ENCODE measurements at places on chromosomes 2 and 18. TPM values are rescaled to one million over a fixed set of nuclear protein-coding genes. Genes with fewer than 3 reads are reported as not detected.

- H3K36me3 ChIP-seq, result no peaks in the 10 kb centered on the region
- no peaks in the 10 kb centered on the region for H3K27me3 ChIP-seq
- H3K4me1 ChIP-seq, result peaks cover 17% of the 10 kb centered on the region
Observed at GRCh38 chr2:64225491-64225890, 81.3 kb upstream of the PELI1 start.

DNA sequence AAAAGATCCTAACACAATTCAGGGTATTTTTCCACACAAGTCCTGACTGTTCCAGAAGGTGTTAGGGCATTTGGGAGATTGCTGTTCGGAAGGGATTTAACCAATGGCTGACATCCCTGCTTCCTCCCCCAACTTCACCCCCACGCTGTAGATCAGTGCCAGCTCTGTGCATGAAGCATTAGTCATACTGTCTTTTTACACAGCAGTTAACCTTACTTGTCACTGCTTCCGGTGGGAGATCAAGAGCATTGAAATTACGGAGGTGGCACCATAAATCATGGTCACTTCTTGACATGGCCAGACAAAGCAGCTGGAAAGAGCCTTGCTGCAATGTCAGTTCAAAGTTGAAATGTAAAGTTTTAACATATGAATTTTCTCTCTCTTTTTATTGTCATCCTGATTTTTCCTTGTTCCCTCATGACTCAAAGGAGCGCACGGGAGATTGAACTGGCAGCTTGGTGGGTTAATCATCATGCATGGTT is 70.2 kb downstream of the HRH4 start:
- no peak overlapping the region for H3K4me3 ChIP-seq
- no peaks in the 10 kb centered on the region for H3K27me3 ChIP-seq
- no peak overlapping the region for H3K27ac ChIP-seq
- H3K4me1 ChIP-seq, result no peaks in the 10 kb centered on the region
- H3K36me3 ChIP-seq, result no peaks in the 10 kb centered on the region

- H3K4me1 ChIP-seq, result peaks cover 27% of the 10 kb centered on the region
- no peak for DNase-seq
- no peak overlapping the region for H3K4me3 ChIP-seq
Observed at GRCh38 chr2:10493075-10493633, 45.0 kb upstream of the ODC1 start.

DNA sequence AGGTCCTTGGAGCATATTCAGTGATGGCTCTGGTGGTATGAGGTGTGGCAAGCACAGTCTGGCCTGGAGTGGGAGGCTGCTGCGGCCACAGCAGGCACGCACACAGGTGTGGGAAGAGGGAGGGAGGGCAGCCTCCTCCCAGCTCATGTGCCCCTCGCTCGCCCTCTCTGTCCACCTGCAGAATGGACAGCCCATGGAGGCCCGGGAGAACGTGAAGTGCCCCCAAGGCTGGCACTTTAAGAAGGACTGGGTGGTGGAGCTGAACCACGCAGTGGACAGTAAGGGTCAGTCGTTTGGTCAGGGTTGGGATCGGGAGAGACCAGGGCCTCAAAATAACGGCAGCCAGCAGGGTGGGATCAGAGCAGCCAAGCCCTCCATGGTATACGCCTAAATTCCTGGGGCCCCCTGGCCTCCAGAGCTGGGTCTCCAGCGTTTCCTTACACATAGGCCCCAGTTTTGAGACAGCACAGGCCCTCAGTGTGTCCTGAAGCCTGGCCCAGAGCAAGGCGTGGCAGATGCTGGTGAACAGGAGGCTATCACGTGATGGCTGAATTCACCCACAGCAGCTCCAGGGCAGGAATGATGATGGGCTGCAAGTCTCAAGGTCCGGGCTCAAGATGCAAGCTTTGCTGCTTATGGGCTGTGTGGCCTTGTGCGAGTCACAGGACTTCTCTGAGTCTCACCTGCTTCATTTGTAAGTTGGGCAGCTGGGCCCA is 47.9 kb downstream of the FER1L5 start:
- no peaks in the 10 kb centered on the region for H3K27me3 ChIP-seq
- no peak for DNase-seq
- H3K4me3 ChIP-seq, result no peak overlapping the region

DNA sequence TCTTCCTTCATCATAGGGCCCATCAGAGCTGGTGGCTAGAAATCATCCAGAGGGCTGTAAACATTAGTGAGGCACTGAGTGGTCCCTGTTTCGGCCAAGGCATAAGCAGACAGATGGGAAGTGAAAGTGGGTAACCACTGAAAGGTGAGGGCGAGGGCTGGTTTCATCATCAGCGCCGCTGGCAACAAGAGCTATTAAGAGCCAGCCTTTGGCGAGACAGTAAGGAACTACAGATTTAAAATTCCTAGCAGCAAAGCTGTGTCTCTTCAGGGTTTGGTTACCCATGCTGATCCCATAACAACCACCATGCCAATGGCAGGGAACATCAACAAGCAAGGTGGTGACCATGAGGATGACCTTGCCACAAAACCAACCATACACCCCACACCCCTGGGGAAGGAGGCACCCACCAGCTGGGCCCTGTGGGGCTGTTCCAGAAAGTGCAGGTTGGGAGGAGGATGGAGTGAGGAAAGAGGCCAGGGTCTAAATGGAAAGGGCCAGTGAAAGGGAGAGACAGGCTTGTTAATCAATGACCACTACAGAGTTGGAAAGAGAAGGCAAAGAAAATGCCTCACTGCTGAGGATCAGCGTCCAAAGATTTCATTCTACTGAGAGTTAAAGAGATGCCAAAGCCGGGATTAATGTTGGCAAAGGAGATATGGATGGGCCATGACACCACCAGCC is 9.0 kb upstream of the SLC20A1 start:
- H3K27me3 ChIP-seq, result no peaks in the 10 kb centered on the region
- no peak overlapping the region for H3K4me3 ChIP-seq
- no peak overlapping the region for H3K27ac ChIP-seq

- H3K4me3 ChIP-seq, result no peak overlapping the region
- no peak overlapping the region for H3K27ac ChIP-seq
- peaks cover 29% of the 10 kb centered on the region for H3K4me1 ChIP-seq
Observed at GRCh38 chr2:64291181-64291580, 147.0 kb upstream of the PELI1 start.

GRCh38 chr18:35564795-35565453 is 16.6 kb upstream of the GALNT1 start:
- H3K27ac ChIP-seq, result no peak overlapping the region
- no peaks in the 10 kb centered on the region for H3K4me1 ChIP-seq
- no peaks in the 10 kb centered on the region for H3K27me3 ChIP-seq
- no peak for DNase-seq

DNA sequence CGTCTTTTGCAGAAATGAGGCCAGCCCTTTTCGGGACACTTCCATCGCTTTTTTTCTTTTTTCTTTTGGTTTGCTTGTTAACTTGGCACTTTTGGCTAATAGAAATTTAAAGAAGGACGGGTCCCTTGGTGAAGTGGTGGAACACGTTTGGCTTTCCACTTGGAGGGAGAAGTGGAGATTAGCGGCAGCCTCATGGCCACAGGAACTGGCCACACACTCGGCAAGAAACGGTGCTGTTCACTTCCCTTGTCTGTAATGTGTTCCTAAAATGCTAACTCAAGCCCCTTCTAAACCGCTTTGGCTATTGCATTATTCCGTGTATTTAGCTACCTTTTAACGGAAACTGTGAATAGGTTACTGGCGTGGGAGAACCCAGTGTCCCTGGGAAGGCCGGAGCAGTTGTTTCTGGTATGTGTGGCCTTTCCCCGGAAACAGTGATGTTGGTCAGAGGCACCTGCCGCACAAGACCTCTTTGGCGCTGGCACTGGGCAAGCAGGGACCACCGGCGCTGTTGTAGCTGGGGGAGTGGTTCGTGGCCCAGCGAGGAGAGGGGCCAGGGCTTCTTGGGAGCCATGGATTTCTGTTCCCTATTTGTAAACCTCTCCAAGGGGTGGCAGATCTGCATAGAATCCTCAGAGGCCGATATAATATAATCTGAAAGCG is 981 bp downstream of the RAMP1 start:
- H3K27ac ChIP-seq, result no peak overlapping the region
- H3K27me3 ChIP-seq, result no peaks in the 10 kb centered on the region
- peaks cover 49% of the 10 kb centered on the region for H3K4me1 ChIP-seq

GRCh38 chr2:66543257-66543767 is 108.4 kb downstream of the MEIS1 start:
- no peak overlapping the region for H3K4me3 ChIP-seq
- no peaks in the 10 kb centered on the region for H3K27me3 ChIP-seq
- no peak overlapping the region for H3K27ac ChIP-seq
- H3K4me1 ChIP-seq, result no peaks in the 10 kb centered on the region

GRCh38 chr2:179461420-179461819 is 196.8 kb upstream of the SESTD1 start:
- H3K27me3 ChIP-seq, result no peaks in the 10 kb centered on the region
- peaks cover 7% of the 10 kb centered on the region for H3K4me1 ChIP-seq
- H3K27ac ChIP-seq, result no peak overlapping the region
- H3K36me3 ChIP-seq, result no peaks in the 10 kb centered on the region
- no peak for DNase-seq
- H3K4me3 ChIP-seq, result no peak overlapping the region

DNA sequence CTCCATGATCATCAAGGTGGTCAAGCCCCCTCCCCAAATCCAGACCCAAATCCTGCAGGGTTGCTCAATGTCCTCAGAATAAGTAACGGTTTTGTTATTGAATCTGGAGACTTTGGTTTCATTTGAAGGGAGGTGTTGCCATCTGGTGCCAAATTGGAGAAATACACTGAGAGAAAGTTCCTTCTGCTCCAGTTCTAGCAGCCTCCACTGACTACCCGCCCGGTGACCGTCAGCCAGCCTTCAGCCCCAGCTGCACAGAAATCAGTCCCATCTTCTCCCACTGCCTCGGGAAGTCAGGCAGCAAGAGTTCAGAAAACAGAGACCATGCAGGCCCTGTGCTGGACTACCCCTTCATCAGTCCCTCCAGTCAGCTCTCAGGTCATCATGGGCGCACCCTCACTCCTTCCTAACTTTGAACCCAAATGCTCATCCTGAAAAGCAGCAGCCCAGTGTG is 38.7 kb downstream of the PKDCC start:
- no peak overlapping the region for H3K4me3 ChIP-seq
- no peaks in the 10 kb centered on the region for H3K27me3 ChIP-seq
- no peak for DNase-seq
- no peaks in the 10 kb centered on the region for H3K36me3 ChIP-seq
- H3K4me1 ChIP-seq, result peaks cover 36% of the 10 kb centered on the region

DNA sequence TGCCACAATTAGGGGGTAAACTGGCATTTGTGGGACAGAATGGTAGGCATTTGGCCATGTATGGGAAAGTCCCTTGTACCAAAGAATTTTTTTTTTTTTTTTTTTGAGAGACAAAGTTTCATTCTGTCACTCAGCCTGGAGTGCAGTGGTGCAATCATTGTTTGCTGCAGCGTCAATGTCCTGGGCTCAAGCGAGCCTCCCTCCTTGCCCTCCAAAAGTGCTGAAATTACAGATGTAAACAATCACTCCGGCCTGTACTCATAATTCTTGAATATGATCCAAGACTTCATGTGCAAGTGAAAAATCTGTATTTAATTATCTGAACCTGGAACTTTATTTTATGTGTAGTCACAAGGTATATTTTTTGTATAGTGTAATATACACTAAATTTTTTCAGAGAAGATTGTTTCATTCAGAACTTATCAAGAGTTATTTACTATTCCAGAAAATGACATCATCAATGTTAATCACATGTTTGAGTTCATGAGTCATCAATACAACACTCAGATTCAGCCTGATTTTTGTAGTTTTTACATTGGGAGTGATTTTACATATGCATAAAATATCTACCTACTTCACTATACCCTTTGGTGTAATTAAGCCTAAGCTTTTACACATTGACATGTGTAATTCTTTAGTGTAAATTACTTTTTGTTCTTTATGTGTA is 138.7 kb upstream of the L3MBTL4 start:
- no peak for DNase-seq
- no peaks in the 10 kb centered on the region for H3K27me3 ChIP-seq
- H3K4me1 ChIP-seq, result no peaks in the 10 kb centered on the region
- H3K4me3 ChIP-seq, result no peak overlapping the region

- no peak for DNase-seq
- H3K4me1 ChIP-seq, result no peaks in the 10 kb centered on the region
- H3K4me3 ChIP-seq, result no peak overlapping the region
- H3K27ac ChIP-seq, result no peak overlapping the region
- H3K36me3 ChIP-seq, result no peaks in the 10 kb centered on the region
Observed at GRCh38 chr2:212682937-212683336, 144.3 kb upstream of the ERBB4 start.

DNA sequence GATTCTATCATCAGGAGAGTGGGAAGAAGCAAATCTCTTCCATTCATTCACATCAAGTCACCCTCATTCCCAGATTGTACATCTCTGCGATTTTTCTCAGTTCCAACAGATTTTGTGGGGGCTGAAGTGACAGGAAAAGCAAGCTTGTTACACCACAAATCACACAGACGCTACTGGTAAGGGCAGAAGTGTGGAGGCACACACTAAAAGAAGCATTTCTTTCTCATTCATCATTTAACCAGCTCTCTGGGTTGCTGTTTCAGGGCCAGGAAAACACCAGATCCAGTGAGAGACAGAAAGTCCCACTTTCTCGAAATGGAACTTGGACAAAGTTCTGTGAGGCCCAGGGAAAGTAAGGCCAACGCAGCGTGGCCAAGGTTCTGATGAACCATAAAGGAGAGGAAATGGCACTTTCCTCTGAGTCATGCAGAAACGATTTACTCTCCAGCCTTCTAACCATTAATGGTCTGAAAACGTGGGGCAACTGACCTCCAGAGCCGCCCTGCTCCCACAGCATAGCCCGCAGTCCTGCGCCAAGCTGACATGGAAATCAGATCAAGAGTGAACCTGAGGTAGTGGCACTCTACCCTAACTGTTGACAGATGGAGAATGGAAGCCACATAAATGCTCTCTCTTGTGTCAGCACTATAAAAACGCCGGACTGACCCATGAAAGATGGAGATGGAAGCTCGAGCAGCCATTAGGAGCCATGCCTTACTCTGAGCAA is 191.0 kb downstream of the C1D start:
- peaks cover 58% of the 10 kb centered on the region for H3K4me1 ChIP-seq
- H3K27ac ChIP-seq, result peak overlapping the region; percentile 89
- H3K36me3 ChIP-seq, result no peaks in the 10 kb centered on the region
- H3K4me3 ChIP-seq, result no peak overlapping the region
- peak; percentile 79 for DNase-seq
- no peaks in the 10 kb centered on the region for H3K27me3 ChIP-seq

DNA sequence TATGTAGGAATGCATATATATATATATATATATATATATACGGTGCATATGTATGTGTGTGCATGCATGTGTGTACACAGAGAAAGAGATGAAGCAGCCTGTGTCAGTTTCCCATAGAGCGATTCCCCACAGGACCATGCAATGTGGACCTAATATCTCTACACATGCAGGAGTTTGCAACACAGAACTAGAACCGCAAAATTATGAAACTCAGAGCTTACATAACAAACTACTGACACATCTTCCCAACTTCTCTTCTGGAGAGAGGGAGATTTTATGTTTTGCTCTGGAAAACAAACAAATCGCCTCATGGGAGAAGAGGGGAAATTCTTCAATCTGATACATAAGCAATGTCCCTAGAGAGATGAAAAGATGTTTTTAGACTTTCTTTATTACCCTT is 377.2 kb downstream of the LRATD1 start:
- H3K36me3 ChIP-seq, result no peaks in the 10 kb centered on the region
- H3K27me3 ChIP-seq, result no peaks in the 10 kb centered on the region
- H3K27ac ChIP-seq, result no peak overlapping the region
- DNase-seq, result no peak
- no peak overlapping the region for H3K4me3 ChIP-seq

The STEAP3 gene
- 33.2 TPM for total RNA-seq

The PKP4 gene
- 61.0 TPM for total RNA-seq

The SEMA4F gene
- 8.1 TPM for total RNA-seq

The GLB1L gene
- total RNA-seq, result 3.6 TPM

The TDRD15 gene
- not detected for total RNA-seq

The SERPINB10 gene
- total RNA-seq, result 1.7 TPM

The EFEMP1 gene
- 283 TPM for total RNA-seq

The CRYBA2 gene
- not detected for total RNA-seq

The MYO7B gene
- total RNA-seq, result 1.8 TPM

The KIF3C gene
- total RNA-seq, result 5.4 TPM
